ENCODE measurements at places on chromosomes 7 and 10.

- DNase-seq, result no peak
Measured at GRCh38 chr10:61855771-61856170, 45.7 kb upstream of the ARID5B start.

DNA sequence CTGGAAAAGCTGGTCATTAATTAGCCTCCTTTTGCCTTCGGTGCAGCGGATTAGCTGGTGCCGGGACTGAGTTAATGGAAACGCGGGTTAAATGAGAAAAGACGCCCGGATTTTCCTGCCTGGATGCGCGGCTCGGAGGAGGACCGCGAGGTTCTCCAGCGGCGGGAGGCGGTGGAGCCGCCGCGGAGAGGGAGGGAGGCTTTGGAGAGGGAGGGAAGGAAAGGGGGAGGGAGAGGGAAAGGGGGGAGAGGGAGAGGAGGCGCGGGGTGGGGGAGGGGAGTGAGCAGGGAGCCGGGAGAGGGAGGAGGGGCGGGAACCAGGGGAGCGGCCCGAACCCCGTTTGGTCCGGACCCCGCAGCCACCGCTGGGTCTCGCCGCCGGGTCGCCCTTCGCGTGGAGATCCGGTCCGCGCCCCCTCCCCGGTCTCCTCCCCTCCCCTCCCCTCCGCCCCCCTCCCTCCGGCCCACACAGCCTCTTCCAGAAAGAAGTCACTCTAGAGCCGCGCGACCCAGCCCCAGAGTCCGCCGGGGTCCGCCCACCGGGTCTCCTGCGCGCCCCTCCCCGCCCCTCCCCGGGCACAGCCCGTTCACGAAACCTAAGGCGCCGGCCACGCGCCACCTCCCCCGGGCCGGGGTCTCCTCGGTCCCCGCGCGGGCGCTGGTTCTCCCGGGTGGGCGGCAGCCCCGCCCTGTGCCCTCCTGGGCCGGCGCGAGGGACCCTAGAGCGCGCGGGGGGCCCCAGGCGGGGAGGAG is 347.5 kb downstream of the DNAJB6 start:
- DNase-seq, result no peak

DNA sequence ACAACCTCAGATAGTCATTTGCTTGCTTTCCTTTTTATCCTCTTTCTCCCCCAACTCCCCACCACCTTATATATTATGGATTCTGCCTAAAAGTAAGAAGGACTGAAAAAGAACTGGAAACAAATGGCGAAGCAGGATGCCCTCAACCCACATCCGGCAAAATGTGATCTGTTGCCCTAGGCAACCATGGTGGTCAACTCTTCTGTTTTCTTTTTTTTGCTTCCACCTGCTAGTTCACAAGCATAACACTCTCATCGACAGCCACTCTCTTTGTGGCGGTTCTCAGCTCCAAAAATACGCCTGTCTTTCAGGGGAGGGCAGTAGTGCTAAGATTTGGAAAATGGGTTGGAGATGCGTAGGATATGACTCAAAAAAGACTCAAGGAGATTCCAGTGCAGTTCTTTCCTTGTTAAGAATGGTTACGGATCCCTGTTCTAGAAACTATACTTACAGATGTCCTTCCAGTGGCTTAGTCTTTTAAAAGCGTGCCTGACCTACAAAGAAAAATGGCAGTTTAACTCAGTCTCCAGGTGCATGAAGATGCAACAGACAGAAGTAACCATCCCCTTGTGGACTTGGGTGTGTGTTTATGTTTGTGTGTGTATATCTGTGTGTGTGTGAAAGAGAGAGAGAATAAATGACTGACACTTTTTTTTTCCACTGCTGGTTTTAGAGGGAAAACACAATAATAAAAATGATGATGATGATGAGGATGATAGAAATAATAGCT is 10.7 kb downstream of the APBB1IP start:
- peak; percentile 81 for DNase-seq

GRCh38 chr7:51082096-51082840 is 234.3 kb downstream of the COBL start:
- peak; percentile 66 for DNase-seq

GRCh38 chr7:106064316-106064715 is 47.8 kb downstream of the SYPL1 start:
- DNase-seq, result peak; percentile 81

- DNase-seq, result no peak
Measured at GRCh38 chr10:93471110-93471651, 11.0 kb downstream of the MYOF start.

GRCh38 chr7:20083781-20084180 is 133.4 kb downstream of the MACC1 start:
- DNase-seq, result no peak

GRCh38 chr10:60508037-60508436 is 118.4 kb upstream of the ANK3 start:
- no peak for DNase-seq

- peak; percentile 57 for DNase-seq
Measured at GRCh38 chr10:80540136-80540535, 2.4 kb downstream of the SH2D4B start.
